ENCODE measurements at places on chromosomes 12 and 14. TPM values are rescaled to one million over a fixed set of nuclear protein-coding genes. Genes with fewer than 3 reads are reported as not detected.

The DPPA3 gene
- total RNA-seq, result not detected

The PTPRB gene
- total RNA-seq, result 0.21 TPM

The LRRIQ1 gene
- total RNA-seq, result 0.52 TPM

The TMEM30B gene
- 5.8 TPM for total RNA-seq

The TMEM179 gene
- not detected for total RNA-seq

The RND1 gene
- total RNA-seq, result 6.2 TPM

The CHGA gene
- not detected for total RNA-seq

The NPFF gene
- not detected for total RNA-seq

The INHBC gene
- total RNA-seq, result 0.10 TPM

The CLEC4D gene
- 10.9 TPM for total RNA-seq

The RD3L gene
- 0.21 TPM for total RNA-seq

The IRAK3 gene
- total RNA-seq, result 57.5 TPM

The TSFM gene
- 17.2 TPM for total RNA-seq

The CCDC177 gene
- not detected for total RNA-seq

The DPF3 gene
- total RNA-seq, result 1.3 TPM

The SOX5 gene
- total RNA-seq, result 0.94 TPM

The RFLNA gene
- 0.10 TPM for total RNA-seq

The PTGDR gene
- total RNA-seq, result 3.8 TPM

The KRT75 gene
- not detected for total RNA-seq

The SLC25A21 gene
- total RNA-seq, result not detected

The ARHGEF25 gene
- total RNA-seq, result 0.31 TPM

The CCDC196 gene
- not detected for total RNA-seq

The PMEL gene
- not detected for total RNA-seq

The KRT3 gene
- not detected for total RNA-seq

The COCH gene
- total RNA-seq, result 0.52 TPM

The CATSPERB gene
- 6.8 TPM for total RNA-seq

The INTS13 gene
- 12.8 TPM for total RNA-seq

The BIN2 gene
- 211 TPM for total RNA-seq

The LMNTD1 gene
- not detected for total RNA-seq

The CISTR gene
- total RNA-seq, result not detected

The TMED10 gene
- total RNA-seq, result 180 TPM

The GLT1D1 gene
- total RNA-seq, result 9.8 TPM

The STXBP6 gene
- total RNA-seq, result not detected
